Omental fat pad (tissue), 4 donors: ENCODE measurements at places on chromosomes 16 and 17. TPM values are rescaled to one million over a fixed set of nuclear protein-coding genes. Genes with fewer than 3 reads are reported as not detected.

The CA7 gene
- total RNA-seq = not detected

The DHRS13 gene
- 5.6 TPM for total RNA-seq

The GAST gene
- total RNA-seq = not detected

The LDAF1 gene
- total RNA-seq = 60.4 TPM

The PLLP gene
- 9.0 TPM for total RNA-seq

The SLC13A2 gene
- total RNA-seq = not detected

The TEX2 gene
- total RNA-seq = 113 TPM

The KANSL1 gene
- 64.9 TPM for total RNA-seq

The C16orf78 gene
- total RNA-seq = not detected

The TMEM204 gene
- 24.7 TPM for total RNA-seq

The IL34 gene
- 1.3 TPM for total RNA-seq

The TK1 gene
- total RNA-seq = 10.6 TPM

The CFAP97D1 gene
- not detected for total RNA-seq

The TSPAN10 gene
- total RNA-seq = not detected

The GNAO1 gene
- 1.4 TPM for total RNA-seq
